ENCODE measurements at places on chromosomes 1 and 21.

- DNase-seq: peak; percentile 17
Measured at GRCh38 chr1:186681121-186681520, 898 bp upstream of the PTGS2 start.

GRCh38 chr1:117655220-117655577 is 49.4 kb downstream of the TENT5C start:
- no peak for DNase-seq

DNA sequence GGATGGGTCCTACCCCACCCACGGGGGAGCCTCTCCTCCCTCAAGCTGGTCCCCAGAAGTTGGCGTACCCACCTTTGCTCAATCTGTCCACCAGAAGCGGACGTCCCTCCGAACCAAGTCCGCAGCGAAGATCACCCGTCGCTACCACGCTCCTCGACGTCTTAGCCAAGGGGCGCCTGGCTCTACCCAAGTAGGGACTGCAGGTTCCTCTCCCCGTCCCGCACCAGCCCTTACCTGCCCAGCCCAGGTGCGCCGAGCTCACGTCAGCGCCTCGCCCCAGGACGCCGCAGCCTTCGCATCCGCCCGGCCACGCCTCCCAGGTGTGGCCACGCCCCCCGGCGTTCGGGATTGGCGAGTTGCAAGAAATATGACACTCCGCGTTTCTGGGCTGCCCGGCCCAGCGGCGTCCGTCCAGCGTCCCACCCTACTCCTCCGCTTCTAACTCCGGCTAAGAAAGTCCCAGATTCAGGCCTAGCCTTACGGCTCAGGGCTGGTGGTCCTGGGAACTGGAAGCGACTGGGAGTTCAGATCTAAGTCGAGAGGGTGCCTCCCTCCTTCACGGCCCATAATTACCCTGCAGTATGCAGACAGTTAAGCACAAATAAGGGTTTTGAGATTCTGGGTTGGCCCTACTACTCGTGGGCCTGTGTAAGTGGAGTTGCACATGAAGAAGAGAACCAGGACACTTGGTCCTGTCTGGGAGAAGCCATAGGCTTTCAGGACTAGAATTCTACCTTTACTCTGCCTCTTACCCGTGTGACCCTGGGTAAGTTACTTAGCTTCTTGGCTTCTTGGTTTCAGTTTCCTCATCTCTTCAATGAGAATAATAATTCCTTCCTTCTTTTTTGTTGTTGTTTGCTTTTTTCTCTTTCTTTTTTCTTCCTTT is at the start of gene IRF6:
Gene IRF6 (minus strand): TSS at position 268 of the 886 bp plus-strand sequence. CDS start 4,729 bp downstream, outside the sequence.
- DNase-seq: peak; percentile 62

DNA sequence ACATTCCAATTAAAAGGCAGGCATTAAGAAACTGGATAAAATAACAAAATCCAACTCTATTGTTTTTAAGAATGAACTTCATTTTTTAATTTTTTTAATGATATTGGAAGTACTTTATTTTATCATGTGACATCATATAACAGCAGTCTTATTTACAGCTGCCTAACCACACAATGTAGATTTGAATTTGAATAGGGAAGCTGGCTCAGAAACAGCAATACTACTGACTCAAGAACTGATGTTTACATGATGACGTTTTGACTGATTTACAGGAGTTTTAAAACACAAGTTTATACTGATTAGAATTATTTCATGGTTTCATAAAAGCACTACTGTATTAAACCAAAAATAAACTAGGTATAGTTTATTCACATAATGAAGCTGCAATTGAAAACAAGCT is 348.7 kb upstream of the NR5A2 start:
- no peak for DNase-seq

GRCh38 chr1:180177931-180178330 is 23.3 kb downstream of the QSOX1 start:
- no peak for DNase-seq

GRCh38 chr1:208156741-208157140 is 87.4 kb downstream of the PLXNA2 start:
- no peak for DNase-seq

GRCh38 chr1:18712252-18712600 is 81.6 kb downstream of the PAX7 start:
- no peak for DNase-seq

DNA sequence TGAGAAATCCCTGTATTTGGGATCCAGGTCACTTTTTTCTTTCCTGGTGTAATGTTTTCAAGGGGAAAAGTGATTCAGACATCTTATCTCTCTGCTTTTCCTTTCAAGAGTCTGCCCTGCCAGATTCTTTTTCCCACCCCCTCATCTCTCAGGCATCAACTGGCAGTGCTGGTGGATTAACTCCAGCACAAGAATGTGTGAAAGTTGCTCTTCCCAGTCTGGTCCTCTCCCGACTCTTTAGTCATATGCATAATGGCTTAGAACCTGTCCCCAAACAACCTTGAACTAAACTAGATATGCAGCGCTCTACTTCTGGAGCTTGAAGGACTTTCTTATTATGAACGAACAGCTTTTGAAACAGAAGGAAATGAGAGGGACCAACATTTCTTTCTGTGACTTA is 88.5 kb downstream of the SLC44A5 start:
- DNase-seq: peak; percentile 16

DNA sequence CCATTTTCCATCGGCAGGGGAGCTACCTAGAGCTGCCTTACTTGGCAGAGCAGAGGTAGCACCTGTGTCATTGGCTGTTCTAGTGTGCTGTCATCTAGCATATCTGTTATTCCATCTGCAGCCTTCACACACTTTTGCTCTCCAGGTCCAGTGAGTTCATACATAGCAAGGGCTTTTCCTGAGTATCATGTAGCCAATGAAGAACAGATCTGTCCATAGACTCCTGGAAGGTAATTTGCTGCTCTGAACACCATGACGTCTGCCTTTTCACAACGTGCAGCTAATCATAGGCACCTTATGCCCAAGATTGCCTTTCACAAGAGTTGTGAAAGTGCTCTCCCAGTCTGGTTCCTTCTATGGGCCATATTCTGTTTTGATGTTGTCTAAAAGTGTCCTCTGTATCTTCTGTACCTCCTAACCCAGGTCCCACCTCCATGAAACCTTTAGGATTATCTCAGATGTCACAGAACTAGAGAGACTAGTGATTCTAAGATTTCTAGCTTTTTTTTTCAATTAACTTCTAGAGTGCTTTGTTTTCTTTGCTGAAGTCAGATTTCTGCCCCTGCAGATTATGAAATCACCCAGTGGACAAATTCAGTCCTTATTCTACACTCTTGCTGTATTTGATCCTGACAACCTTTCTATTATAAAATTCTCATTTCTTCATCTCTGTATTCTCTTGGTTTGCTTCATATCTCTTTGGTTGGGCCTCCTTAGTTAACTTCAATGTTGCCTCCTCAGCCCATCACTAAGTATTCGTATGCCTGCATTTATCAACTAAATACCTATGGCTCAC is 134.8 kb downstream of the PBX1 start:
- no peak for DNase-seq

- DNase-seq: peak; percentile 55
Measured at GRCh38 chr1:218346391-218347204, 1.5 kb downstream of the TGFB2 start.

- DNase-seq: no peak
Measured at GRCh38 chr1:36771660-36772284, 262.5 kb downstream of the GRIK3 start.

DNA sequence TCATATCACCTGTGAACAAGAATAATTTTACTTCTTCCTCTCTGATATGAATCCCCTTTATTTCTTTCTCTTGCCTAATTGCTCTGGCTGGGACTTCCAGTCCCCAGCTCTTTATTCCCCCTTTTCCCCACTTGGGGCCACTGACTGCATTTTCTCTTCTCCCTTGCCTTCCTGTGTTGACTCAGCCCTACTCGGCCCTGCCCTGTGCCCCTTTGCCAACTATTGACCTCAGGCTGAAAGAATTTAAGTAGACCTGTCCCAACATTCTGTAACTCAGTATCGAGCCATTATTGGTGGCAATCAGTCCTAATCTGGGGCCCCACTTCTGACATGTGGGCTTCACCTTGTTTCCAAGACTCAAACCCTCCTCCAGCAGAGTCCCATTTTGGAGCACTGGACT is 60.6 kb upstream of the STUM start:
- DNase-seq: no peak

GRCh38 chr1:206666954-206667665 is 17.6 kb upstream of the MAPKAPK2 start:
- DNase-seq: no peak

DNA sequence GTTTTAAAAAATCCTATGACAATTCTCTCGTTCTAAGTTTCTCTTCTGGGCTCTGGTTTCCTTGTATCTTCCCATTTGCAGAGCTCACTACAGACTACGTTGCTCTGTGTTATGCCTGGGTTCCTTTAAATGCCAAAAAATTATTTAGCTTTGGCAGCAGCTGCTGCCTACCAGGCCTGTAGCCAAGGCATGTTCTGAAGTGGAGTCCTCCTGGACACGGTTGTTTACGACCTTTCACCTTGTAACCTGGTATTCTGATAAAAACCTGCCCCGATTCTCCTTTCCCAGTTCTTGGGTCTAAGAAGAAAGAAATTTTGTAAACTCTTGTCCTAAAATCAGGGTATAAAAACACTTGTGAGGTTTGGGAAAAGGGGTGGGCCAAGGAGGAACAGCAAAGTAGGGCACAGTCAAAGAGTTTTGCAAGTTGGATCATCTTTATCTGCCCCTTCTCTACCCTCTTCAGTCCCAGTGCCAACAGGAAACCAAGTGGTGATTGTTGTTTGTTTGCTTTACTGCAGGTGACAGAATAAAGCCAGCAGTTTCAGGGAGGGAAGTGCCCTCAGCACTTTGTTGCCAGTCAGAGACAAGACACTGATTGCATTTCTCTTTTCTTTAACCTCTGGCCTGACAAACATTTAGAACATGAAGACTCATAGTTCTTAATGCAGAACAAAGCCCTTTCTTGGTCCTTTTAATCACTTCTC is 3.1 kb upstream of the TXNIP start:
- no peak for DNase-seq

DNA sequence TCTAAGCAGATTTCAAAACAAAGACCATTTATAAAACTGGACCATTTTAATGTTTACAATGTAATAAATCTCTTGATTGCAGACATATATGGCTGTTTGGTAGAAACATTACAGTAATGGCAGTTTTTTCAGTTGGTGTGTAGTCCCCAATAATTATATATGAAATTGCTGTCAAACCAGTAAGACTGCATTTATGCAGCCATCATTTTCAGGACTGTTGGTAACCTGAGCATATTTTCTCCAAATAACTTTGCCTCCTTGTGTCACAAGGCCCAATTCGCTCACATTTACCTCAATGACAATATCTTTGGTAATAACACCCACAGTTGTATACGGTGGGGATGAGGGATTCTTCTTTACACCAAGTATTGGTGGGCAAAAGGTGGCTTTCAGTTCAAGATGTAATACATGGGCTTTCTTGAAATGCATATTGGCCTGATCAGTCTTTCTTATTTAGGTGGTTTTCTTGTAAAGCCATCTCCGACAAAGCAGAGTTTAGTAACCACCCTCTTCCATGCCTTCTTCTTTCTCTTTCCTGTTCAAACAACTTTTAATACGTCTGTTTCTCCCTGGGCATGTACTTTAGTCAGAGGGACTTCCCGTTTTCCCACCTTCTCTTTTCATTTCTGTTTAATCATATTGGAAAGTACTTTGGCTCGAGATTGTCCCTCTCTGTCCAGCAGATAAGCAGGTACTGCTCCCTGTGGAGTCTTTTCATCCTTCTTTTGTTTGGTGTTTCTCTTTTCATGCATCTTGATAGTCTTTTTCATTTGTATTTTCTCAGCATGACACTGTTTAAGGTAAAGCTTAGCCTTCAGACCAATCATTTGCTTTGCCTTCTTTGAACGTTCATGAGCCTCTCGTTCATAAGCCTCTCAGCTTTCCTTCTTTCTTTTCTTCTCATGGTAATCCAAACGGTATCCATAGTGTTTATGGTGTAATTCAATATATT is 30.4 kb downstream of the ATP2B4 start:
- DNase-seq: no peak

GRCh38 chr1:114154963-114155322 is 1.3 kb upstream of the SYT6 start:
- DNase-seq: peak; percentile 11

DNA sequence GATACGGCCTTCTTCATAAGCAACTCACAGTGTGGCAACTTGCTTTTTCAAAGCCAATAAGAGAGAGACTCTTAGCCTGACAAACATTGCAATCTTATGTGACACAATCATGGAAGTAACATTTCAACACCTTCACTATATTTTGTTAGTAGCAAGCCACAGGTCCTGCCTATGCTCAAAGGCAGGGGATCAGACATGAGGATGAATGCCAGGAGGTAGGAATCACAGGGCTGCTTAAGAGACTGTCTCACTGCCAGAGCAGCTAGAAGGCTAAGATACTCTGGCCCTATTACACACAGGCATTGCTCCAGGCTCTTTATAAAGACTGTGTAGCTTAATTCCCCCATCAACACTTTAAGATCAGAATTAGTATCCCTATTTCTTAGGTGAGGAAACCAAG is 236.2 kb upstream of the KAZN start:
- no peak for DNase-seq

GRCh38 chr1:111441573-111442192 is 7.4 kb downstream of the WDR77 start:
- no peak for DNase-seq

GRCh38 chr1:45820173-45820572 is 16.8 kb downstream of the MAST2 start:
- no peak for DNase-seq

- DNase-seq: no peak
Measured at GRCh38 chr1:9482816-9483572, 56.3 kb upstream of the SLC25A33 start.

DNA sequence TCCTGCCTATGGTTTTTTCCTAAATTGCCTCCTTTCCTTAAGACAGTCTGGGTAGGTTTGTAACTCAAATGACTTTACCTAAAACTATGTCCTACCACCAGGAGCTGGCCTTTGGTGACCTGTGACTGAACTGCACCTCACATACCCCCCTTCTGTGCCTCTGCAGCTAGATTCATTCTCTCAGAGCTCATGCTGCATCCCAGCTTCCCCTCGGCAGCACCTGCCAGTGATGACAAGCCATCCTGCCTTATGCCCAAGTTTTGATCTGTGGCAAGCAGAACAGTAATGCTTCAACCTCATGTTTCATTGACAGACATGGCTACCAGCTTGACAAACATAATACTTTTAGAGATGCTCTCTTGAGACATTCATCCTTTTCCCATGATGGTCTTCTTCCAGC is 141.9 kb downstream of the TSEN15 start:
- DNase-seq: no peak

- no peak for DNase-seq
Measured at GRCh38 chr1:228315945-228316588, 90.6 kb downstream of the TRIM11 start.

DNA sequence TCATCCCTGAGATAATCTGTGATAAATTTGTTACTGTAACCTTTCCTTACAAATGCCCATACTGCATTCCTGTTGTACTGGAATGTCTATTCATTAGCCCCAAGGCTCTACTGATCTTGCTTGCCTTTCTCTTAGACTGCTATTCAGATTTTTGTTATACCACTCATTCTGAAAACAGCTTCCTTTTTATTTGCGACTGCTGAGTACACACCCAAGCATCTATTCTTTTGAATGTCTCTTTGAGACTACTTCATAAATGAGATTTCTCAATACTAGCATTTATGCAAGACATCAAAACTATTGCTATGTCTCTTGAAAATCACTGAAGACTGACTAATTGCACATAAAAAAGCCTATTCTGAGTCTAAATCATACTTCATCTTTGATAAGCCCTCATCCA is 38.6 kb downstream of the DENND1B start:
- DNase-seq: peak; percentile 3

GRCh38 chr1:57824535-57824934 is 400.7 kb upstream of the DAB1 start:
- DNase-seq: no peak

GRCh38 chr1:204338997-204339396 is 20.7 kb downstream of the PLEKHA6 start:
- no peak for DNase-seq

Measured in astrocyte of the spinal cord (primary cell).